ENCODE measurements at places on chromosomes 1 and 21. TPM values are rescaled to one million over a fixed set of nuclear protein-coding genes. Genes with fewer than 3 reads are reported as not detected.
A peak's percentile ranks its signal among the peaks of the same experiment; 100 is the strongest.

DNA sequence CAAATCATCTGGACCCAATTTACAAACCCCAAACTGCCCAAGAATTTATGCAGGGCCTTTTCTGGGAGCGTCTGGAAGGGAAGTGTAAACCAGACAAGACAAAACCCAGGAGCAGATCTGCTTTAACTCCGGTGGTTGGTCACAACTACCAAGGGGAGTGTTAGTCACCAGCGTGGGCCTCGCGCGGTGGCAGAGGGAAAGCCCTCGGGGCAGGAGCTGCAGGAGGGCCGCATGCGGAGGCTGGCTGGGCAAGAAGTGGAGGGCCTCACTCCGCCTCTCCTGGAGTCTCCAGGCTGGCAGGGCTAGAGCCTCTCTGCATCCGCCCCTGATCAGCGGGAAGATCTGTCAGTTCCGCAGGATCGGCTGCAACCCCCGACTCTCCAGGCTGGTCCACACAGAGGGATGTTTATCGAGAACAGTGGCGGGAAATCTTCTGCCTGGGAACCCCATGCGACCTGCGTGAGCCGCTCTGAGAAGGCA is 2.0 kb downstream of the COL24A1 start:
- no peak overlapping the region for H3K4me3 ChIP-seq
- DNase-seq: peak; percentile 4
- peaks cover 43% of the 10 kb centered on the region for H3K27me3 ChIP-seq

DNA sequence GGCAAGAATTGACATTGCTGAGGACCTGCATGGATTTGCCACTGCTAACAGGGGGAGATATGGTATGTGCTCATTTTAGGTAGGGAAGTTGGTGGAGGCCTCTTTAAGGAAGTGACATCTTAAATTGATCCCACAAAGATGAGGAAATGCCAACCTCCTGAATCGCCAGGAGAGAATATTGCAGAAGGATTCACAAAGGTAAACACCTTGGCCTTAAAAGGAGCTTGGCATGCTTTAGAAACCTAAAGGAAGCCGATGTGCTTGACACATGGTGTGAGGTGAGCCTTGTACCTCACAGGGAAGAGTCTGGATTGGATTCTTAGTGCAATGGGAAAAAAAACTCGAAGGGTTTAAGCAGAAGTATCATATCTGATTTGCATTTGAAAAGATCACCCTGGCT is 470.5 kb upstream of the DAB1 start:
- no peak overlapping the region for H3K4me3 ChIP-seq
- peaks cover 10% of the 10 kb centered on the region for H3K27me3 ChIP-seq
- H3K4me1 ChIP-seq: no peaks in the 10 kb centered on the region

GRCh38 chr1:94093396-94093795 is 27.6 kb downstream of the ABCA4 start:
- DNase-seq: no peak
- no peaks in the 10 kb centered on the region for H3K36me3 ChIP-seq
- H3K27ac ChIP-seq: no peak overlapping the region
- peaks cover 18% of the 10 kb centered on the region for H3K4me1 ChIP-seq
- H3K4me3 ChIP-seq: no peak overlapping the region

OR10J1 gene
- total RNA-seq: not detected

DNA sequence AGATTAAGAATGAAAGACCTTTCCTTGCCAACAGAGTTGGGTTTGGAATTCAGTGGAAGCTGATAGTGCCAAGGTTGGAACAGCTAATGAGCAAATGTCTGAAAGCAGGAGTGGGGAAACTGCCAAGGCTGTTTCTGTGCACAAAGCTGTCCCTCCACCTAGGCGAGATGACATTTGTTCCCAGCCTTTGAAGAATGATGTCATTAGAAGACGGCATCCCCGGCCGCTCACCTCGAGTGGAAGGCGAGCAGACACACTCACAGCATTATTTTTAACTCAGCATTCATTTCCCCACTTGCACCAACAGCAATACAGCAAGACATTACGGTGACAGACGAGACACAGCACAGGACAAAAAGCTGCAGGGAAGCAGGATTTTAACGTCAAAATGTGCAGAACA is 463.9 kb downstream of the PCP4 start:
- H3K4me1 ChIP-seq: no peaks in the 10 kb centered on the region
- DNase-seq: no peak
- no peaks in the 10 kb centered on the region for H3K36me3 ChIP-seq
- no peak overlapping the region for H3K27ac ChIP-seq
- H3K4me3 ChIP-seq: no peak overlapping the region

PGLYRP4 gene
- total RNA-seq: not detected

DNA sequence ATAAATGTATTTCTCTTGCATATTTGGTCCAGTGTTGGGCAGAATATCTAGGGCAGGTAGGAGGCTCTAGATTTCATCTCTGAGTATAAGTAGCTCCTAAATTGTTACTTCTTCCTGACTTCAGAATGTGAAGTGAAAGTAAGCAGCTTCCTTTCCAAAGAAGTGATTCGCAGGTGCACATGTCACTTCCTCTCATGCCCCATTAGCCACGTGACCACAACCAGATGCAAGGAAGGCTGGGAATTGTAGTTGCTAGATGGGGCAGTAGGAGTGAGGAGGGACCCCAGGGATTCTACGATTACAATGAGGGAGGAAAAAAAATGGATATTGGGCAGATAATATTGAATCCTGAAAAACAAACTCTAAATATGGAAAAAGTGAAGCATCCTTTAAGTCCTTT is 113.2 kb upstream of the CYYR1 start:
- H3K4me3 ChIP-seq: no peak overlapping the region
- peaks cover 6% of the 10 kb centered on the region for H3K4me1 ChIP-seq
- DNase-seq: peak; percentile 53
- peaks cover 5% of the 10 kb centered on the region for H3K27me3 ChIP-seq
- H3K36me3 ChIP-seq: no peaks in the 10 kb centered on the region

DNA sequence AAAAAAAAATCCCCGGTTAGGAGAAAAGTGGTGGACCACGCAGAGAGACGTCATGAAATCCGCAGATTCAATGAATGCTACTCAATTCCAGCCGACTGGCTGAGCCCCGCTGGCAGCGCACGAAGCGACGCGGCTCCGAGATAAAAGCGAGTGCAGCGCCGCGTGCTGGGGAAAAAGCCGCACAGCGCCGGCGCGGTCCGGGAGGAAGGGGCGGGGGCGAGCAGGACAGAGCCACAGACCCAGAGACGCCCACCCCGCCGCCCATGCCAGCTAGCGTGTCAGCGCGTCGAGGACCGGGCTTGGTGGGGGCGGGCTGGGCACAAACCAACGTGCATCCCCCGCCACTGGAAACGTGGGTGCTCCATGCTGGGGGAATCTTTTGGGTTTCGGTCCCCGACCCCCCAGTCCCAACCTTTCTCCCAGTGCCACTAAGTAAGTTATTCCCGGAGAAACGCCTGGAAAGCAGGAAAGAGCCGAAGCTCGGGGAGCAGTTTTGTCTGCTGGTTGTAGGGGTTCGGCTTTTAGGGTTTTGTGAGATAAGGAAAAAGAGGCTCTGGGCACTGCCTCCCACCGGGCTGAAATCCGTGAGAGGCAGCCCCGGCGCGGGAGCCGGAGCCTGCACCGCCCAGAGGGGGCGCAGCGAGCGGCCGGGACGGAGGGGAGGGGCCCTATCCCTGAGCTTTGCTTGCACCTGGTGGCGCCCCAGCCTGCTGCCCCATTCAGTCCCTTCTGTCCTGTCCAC is at the start of gene KCNJ6:
Gene KCNJ6, minus strand, starts transcription at position 148 of the 742 bp plus-strand sequence. CDS start 75,775 bp downstream, outside the sequence.
- peaks cover 2% of the 10 kb centered on the region for H3K4me1 ChIP-seq
- H3K4me3 ChIP-seq: no peak within 1 kb of the TSS
- peaks cover 59% of the 10 kb centered on the region for H3K27me3 ChIP-seq
- no peak within 1 kb of the TSS for H3K27ac ChIP-seq
- no peaks in the 10 kb centered on the region for H3K36me3 ChIP-seq

ATP1A2 gene
- not detected for total RNA-seq

- H3K4me3 ChIP-seq: no peak overlapping the region
- H3K27ac ChIP-seq: no peak overlapping the region
- H3K4me1 ChIP-seq: no peaks in the 10 kb centered on the region
- H3K36me3 ChIP-seq: no peaks in the 10 kb centered on the region
- H3K27me3 ChIP-seq: no peaks in the 10 kb centered on the region
Observed at GRCh38 chr1:118116909-118117308, 68.1 kb downstream of the SPAG17 start.

- peaks cover 2% of the 10 kb centered on the region for H3K27me3 ChIP-seq
- H3K27ac ChIP-seq: no peak overlapping the region
- H3K36me3 ChIP-seq: no peaks in the 10 kb centered on the region
- H3K4me3 ChIP-seq: no peak overlapping the region
- peaks cover 3% of the 10 kb centered on the region for H3K4me1 ChIP-seq
Observed at GRCh38 chr1:147496571-147497210, 44.6 kb upstream of the BCL9 start.

DNA sequence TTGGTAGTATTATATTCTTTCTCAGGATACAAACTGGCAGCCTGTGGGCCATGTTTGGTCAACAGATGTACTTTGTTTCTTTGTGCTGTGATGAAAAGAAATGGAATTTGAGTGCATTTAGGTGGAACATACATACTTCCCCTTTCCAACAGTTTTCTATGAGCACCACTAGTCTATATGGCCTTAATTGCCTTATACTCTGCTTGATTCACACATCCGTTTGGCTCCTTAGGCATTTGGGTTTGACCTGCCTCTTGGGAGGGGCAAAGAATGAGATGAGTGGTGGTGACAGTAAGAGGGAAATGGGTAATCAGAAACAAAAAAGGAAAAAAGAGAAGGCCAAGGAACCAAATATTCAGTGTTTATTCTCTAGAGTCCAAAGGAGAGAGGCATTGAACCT is 17.0 kb downstream of the CFAP126 start:
- DNase-seq: no peak
- H3K27me3 ChIP-seq: no peaks in the 10 kb centered on the region

DNA sequence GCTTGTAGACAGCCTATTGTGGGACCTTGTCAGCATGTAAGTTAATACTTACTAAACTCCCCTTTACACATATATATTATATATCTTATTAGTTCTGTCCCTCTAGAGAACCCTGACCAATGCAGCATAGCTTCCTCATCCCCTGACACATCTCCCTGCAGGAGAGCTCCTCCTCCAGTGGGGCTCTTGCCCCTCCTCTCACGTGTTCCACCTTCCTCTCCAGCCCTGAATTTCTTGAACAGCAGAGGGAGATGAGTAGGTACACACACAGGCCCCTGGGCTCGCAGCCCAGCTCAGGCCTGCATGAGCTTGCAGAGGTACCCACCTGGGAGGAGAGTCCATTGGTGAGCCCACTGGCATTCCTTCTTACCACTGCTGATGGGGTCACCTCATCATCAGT is 27.3 kb upstream of the GOLT1A start:
- no peaks in the 10 kb centered on the region for H3K36me3 ChIP-seq
- no peaks in the 10 kb centered on the region for H3K4me1 ChIP-seq
- no peak for DNase-seq

DNA sequence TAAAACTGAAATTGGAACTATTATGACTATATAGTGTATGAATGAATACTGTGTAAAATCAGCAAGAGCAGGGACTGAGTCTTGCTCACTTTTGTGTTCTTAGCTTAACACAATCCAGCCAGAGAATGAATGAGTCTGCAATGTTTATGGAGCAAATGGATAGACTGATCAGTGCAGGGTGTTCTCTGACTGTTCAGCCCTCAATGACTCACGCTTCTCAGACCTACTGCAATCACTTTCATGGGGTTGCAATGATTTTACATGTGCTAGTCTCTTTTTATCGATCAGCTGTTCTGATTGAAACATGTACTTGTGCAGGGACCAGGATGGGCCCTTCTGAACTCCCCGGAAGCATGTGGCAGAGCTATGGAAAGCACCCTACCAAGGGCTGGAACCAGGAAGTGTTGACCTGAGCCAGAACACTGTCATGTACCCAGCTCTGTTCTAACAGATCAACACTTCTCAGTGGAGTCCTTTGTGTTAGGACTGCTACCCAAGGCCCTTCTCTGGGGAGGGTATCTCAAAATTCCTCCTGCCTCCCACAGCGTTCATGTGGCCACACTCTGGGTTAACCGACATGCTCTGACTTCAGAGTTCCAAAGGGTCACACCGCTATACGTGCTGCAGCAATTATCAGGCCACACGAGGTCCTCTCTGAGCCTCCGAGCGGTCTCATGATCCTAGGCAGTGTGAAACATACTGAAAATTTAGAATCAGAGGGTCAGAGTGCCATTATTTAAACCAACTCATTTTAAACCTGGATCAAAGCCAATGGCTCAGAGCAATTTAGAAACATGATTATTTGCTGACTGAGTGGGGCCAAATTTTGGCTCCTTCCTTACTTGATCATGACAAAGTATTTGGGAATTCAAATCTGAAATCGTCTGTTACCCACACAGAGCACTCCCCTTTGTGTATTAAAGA is 35.2 kb downstream of the GRIK1 start:
- no peaks in the 10 kb centered on the region for H3K36me3 ChIP-seq
- H3K27me3 ChIP-seq: peaks cover 3% of the 10 kb centered on the region
- no peak overlapping the region for H3K27ac ChIP-seq
- DNase-seq: no peak
- H3K4me3 ChIP-seq: no peak overlapping the region

OR2T35 gene
- total RNA-seq: not detected

PHF13 gene
- 13.6 TPM for total RNA-seq

UBL4B gene
- not detected for total RNA-seq

CFAP45 gene
- total RNA-seq: 1.1 TPM

DNA sequence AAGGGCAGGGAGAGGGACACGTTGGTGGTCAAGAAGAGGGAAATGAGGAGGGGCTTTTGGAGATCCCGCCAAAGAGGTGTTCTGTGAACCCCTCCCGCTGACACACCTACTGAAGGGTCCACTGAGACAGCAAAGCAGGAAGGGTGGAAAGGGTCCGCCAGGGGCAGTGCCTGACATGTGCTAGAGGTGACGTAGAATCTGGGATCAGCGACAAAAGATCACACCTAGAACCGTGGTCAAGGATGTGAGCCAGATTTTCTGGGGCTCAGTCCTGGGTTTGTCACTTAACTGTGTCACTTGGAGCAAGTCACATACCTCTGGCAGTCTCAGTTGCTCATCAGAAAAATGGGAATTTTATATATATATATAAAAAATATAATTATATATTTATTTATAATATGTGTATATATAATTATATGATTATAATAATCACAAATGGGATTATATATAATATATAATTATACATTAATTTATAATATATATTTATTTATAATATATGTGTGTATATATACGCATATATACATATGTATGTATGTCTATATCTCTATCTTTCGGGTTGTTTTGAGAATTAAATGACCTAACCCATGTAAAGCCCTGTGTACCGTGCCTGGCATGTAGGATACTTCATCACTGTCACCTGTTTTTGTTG is 35.0 kb upstream of the ATP5PO start:
- H3K27ac ChIP-seq: peak overlapping the region; percentile 100
- H3K36me3 ChIP-seq: peaks cover 20% of the 10 kb centered on the region
- DNase-seq: peak; percentile 48
- peak overlapping the region; percentile 70 for H3K4me3 ChIP-seq
- H3K4me1 ChIP-seq: peaks cover 80% of the 10 kb centered on the region
- H3K27me3 ChIP-seq: no peaks in the 10 kb centered on the region

ZNF691 gene
- 10.5 TPM for total RNA-seq

- H3K27ac ChIP-seq: peak overlapping the region; percentile 67
- no peak overlapping the region for H3K4me3 ChIP-seq
- no peaks in the 10 kb centered on the region for H3K36me3 ChIP-seq
- peak; percentile 52 for DNase-seq
- H3K4me1 ChIP-seq: peaks cover 24% of the 10 kb centered on the region
- no peaks in the 10 kb centered on the region for H3K27me3 ChIP-seq
Observed at GRCh38 chr1:23720256-23720995, 22.8 kb upstream of the ELOA start.

- H3K27me3 ChIP-seq: no peaks in the 10 kb centered on the region
- no peaks in the 10 kb centered on the region for H3K36me3 ChIP-seq
- no peak overlapping the region for H3K4me3 ChIP-seq
- no peaks in the 10 kb centered on the region for H3K4me1 ChIP-seq
- H3K27ac ChIP-seq: no peak overlapping the region
Observed at GRCh38 chr1:234645964-234646363, 36.0 kb upstream of the IRF2BP2 start.

GRCh38 chr1:39381839-39382238 is 109.6 kb upstream of the BMP8A start:
- H3K36me3 ChIP-seq: peaks cover 39% of the 10 kb centered on the region
- H3K4me1 ChIP-seq: no peaks in the 10 kb centered on the region
- H3K27me3 ChIP-seq: no peaks in the 10 kb centered on the region
- no peak for DNase-seq
- H3K27ac ChIP-seq: no peak overlapping the region
- no peak overlapping the region for H3K4me3 ChIP-seq

All from activated CD4-positive, alpha-beta T cell treated with anti-CD3 and anti-CD28 coated beads for 36 hours (primary cell).